Activated gamma-delta T cell treated with anti-CD3 and anti-CD28 coated beads, Interleukin-2, amount 50 U/mL, for 16 hours (primary cell): ENCODE measurements at places on chromosomes 5 and 9.

GRCh38 chr9:111649016-111649415 lies 12.4 kb upstream of the GNG10 start:
- no peak for DNase-seq

DNA sequence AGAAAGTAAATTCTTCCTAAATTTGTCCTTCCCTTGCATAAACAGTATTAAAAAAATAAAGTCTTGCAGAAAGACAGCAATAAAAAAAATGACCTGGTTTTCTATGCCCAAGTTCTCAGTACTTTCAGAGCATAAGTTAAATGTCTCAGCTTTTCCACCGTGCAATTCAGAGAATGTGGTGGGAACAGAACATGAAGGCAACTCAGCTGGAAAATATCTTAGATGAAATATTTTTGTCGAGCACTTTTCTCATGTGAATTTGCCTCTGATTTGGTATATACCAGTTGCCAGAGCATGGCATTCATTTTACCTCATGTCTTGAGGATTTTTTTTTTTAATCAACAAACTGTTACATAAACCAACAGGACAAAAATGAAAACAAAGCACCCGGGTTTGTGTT lies 176.1 kb downstream of the CETN3 start:
- DNase-seq, result no peak

- DNase-seq, result no peak
Observed at GRCh38 chr5:31237174-31237573, 43.7 kb downstream of the CDH6 start.

DNA sequence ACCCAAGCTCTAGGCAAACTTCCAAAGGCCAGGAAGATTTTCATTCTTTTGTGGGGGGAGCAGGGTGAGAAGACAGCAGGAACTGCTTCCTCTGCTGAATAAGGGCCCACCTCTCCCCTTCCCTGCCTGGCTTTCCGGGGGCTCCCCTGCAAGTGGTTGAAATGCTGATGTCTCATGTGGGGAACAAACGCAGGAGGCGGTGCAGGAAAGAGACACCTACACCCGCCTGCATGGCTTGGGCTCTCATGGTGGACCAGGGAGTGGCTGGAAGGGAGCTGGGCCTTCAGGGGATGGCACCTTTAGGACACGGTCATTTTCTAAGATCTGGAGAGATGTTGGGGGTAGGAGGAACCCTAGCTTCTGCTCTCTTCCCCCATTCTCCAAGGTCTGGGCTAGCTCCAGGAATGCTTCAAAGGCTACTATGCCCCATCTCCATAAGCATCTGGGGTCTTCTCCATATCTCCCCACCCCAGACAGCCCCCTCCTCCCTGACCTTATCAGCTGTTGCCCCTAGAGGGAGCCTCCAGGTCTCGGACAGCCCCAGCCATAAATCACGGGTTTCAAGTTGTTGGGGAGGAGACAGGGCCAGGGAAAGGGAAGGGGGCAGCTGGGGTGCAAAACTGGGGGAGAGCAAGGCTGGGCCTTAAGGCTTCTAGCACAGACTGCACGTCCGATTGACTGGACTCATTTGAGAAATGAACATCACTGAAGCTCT lies 76.6 kb downstream of the PSD2 start:
- no peak for DNase-seq

DNA sequence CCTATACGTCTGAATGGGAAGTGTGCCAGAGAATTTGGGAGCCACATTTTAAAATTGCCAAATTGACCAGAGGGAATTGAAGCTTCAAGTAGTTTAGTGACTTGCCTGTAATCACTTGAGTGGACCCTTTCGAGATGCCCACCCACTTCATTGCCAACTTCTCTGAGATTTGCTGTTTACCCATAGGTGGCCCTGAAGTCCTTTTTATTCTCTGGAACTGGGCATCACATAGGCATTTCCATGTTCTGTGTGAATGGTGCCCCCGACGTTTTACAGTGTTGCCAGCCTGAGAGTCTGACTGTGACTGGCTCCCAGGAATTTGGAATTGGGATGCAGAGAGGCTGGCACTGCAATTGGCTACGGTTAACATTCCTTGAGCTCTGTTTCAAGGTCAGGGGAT lies 158.6 kb downstream of the SEMA6A start:
- no peak for DNase-seq

DNA sequence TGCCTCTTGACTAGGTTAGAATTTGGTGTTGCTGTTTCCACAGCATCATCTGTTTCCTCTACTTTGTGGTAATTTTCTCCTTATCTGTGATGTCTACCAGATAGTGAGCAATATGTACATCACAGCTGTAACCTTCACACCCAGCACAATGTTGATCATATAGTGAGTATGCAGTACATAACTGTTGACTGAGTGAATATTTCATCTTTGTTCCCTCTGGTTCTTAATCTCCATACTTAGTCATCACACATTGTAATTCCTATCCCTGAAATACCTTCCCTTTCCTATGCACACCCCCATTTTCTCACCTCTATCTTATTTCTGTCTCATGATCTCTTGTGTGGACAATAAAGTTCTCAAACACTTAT lies 115.9 kb downstream of the KIF4B start:
- DNase-seq, result no peak

DNA sequence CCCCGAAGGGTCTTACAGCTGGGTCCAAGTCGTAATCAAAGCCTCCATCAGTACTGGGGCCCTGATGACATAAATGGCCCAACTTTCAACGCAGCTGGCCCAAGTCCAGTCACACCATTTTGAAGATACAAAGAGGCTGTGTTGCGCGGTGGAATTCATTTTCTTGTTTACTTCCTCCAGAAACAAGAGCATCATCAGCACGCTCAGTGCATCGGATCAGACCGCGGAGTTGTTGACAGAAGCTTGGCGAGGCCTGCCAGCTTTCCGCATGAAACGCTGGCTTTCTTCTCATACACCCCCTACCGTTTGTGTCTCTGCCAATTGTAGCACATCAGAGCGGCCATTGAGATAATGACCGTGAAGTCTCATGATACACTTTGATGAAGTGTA lies 101.7 kb upstream of the SPATA31D4 start:
- no peak for DNase-seq

DNA sequence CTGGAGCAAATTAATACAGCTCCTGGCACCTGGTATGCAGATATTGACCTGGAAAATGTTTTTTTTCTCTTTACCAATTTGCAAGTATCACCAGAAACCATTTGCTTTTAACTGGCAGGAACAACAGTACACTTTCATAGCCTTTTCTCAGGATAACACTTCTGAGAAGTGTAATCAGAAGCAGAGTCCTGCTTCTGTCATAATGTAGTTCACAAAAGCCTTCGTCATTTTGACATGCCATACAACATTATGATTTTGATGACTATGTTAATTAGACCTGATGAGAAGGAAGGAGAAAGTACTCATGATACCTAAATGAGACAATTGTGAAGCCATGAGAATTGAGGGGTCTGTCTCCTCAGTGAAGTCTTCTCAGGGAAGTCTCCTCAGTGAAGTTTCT lies 41.1 kb upstream of the CARTPT start:
- no peak for DNase-seq

DNA sequence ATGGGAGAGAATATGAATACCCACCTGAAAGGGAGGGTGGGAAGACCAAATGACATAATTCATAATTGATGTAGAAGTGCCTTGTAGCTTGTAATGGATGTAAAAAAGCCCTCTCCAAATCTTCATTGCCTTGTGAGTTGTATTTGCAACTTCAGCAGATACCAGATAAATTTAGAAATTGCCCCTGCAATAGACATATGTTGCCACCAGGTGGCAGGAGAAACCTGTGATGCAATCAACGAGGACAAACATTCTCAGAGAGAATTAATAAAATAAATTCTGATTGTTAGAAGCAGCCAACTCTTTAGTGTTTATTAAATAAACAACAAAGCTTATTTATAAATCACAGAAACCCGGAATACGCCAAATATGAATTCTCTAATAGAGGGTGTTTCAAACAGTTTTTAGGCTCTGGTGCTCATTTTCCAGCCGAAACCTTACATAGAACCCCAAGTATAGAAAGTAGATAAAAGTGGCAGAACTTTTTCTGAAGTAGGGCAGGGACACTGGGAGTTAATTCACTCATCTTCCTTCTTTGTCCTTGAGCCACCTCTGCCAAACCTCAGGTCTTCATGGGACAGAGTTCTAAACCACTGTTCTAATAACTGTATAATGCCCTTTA lies 147.8 kb downstream of the TMEM38B start:
- no peak for DNase-seq

GRCh38 chr5:5497152-5497788 lies 74.8 kb downstream of the ICE1 start:
- no peak for DNase-seq

- peak; percentile 88 for DNase-seq
Observed at GRCh38 chr9:36151316-36152210, 15.0 kb downstream of the GLIPR2 start.

DNA sequence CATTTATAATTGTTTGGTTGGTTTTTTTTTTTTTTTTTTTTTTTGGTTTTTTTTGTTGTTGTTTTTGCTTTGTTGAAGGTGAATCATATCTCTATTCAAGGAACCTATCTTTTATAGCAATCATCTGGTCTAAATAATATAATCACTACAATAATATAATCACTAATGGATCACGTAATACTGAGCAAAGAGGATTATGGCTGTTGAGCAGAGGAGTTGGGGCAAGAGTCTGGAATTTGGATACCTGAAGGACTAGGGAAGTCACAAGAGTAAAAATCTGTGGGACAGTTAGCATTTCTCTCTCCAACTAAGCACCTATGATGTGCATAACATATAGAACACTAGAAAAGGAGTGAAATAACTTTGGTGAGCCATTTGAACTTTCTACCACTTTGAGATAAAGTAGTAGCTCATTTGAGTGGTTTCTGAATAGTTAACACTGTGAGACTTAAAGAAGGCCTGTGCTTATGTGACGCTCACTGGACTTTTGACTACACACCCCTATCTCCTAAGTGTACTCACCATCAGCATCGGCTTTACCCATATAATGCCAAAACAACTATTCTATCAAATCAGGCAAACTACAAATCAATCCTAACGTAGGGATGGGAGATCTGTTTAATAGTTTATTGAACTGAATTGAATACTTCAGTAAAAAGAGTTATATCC lies 564.9 kb upstream of the TUSC1 start:
- no peak for DNase-seq

DNA sequence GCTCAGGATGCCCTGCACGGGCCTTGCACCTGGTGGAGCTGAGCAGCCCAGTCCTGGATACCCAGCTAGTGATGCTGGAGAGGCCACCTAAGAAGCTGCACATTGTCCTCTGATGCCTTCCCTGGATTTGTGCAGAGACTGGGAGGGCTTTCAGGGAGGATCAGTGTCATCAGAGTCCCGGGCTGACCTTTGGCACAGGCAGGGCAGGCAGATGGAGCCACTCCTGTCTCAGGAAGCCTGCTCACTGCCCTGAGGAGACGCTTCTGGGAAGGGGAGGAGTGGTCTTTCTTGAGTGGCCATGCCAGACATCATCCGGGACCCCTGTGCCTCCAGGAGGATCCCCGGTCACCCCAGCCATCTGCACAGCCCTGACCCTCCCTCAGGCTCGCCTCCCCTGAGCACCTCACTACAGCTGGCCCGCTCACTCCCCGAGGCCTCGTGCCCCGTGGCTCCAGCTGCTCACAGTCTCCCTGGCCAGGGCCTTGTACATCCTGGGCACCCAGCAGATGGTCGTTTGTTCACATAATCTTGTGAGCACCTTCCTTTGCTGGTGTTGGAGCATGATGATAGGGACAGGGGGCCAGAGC lies 47.2 kb upstream of the FCN2 start:
- DNase-seq, result no peak

DNA sequence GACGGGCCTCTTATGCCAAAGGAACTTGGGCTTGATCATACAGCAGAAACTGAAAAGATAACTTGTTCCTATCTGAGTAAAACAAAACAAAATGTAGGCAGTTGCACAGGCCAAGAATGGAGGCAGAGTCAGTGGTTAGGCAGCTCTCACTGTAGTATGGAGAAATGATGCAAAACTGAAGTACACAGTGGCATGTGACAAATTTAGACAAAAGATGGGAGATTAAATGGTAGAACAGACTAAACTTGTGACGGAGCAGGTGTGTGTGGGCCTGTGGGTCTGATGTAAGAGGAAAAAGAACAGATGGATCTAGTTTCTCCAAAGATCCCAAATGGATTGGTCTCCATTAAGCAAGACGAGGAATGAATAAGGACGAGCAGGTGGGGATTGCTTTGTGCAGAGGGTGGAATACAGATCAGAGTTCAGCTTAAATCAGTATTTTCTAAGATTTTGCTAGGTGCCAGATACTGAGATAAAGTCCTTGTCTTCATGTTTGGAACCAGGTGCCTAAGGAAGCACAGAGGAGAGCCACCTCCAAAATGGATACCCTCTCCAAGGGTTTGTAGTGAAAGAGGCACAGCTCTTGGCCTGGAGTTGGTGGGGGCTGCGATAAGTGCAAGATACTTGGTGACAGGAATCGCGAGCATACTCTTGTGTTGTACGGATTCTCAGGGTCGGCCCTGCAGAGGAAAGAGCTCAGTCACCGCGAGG lies 722 bp upstream of the DCP2 start:
- DNase-seq, result no peak

- DNase-seq, result no peak
Observed at GRCh38 chr9:78866207-78867132, 569.5 kb downstream of the PSAT1 start.

- no peak for DNase-seq
Observed at GRCh38 chr9:8845376-8845775, 1045.8 kb upstream of the DMAC1 start.

- DNase-seq, result no peak
Observed at GRCh38 chr9:114500697-114501292, 4.5 kb downstream of the WHRN start.

DNA sequence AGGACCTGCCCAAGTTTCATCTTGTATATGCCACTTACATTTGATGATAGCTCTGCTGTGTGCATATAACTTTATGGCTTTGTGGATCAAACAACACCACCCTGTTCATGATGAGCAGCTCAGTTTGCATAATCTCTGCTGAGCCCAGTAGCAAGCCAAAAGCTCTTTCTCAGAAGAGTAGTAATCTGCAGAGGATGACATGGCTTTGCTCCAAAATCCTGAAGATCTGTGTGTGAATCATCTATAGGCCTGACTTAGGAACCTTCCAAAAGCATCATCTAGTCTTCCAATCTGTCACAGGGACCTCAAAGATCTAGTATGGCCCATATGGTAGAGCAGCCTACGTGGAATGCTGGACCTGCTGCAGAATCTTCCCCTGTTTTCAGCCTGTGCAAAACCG lies 394.6 kb downstream of the PSAT1 start:
- no peak for DNase-seq

GRCh38 chr9:120876842-120877240 lies at the start of gene PHF19:
Gene PHF19 (minus strand): TSS chr9:120877188. CDS start chr9:120874741, 2,447 bp downstream.
- no peak for DNase-seq
